Nucleus accumbens (tissue), 56 donors: ENCODE measurements at places on chromosomes 11 and 22.

DNA sequence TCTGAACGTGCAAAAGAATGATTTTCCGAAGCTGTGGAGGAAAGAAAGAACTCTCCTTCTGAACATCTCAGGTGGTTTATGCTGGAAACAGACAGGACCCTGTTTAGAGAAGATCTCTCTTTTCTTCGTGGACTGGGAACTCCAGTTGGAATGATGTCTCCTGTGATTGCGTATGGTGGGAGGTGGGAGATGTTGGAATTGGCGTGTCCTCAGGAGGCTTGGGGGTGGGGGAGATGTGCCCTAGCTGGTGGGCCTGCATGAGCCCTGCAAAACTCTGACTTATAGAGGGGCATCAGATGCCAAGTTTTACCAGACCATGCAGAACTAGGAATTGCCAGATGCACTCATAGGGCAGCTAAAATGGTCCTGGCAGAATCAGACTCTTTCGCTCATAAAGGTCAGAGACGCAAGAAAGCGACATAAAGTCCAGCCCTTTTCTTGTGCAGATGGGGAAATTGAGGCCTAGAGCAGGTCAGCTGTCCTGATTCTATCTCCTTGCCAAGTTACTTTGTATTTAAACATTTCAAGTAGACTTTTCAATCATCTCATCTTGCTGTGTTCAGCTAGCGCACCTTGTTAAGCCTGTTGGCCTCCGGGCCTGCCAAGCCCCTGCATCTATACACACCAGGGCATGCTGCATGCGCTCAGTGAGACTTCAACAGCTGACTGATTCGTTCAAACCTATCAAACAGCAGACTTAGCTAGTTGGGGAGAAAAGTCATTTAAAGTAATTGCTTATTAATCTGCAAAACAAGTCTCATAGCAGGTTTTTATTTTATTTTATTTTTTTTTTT, 34.2 kb upstream of the EHF start:
- peak; percentile 9 for DNase-seq

DNA sequence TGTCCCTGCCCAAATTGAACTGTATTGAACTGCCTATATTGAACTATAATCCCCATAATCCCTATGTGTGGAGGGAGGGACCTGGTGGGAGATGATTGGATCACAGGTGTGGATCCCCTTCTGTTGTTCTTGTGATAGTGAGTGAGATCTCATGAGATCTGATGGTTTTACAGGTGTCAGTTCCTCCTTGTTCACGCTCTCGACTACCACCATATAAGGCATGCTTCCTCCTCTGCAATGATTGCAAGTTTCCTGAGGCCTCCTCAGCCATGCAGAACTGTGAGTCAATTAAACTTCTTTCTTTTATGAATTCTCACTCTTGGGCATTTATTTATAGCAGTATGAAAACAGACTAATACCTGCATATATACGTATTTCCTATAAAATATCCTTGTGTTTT, 206.5 kb upstream of the PDGFD start:
- no peak for DNase-seq

DNA sequence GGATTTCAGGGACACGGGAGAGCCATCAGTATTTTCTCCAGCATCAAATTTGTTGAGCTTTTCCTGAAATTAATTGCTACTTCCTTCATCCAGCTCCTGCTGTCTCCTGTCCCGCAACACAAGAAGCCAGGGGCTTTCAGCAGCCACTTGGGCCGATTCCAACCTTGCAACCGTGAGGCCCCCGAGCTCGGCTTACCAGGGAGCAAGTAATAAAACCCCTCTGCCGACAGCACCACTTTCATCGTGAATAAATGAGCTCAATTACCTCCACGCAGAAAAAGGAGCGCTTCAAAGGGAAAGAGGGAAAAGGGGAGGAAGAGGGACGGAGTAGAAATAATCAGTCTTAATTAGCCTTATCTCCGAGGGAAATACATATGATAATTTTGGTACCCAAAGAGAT, 76.6 kb downstream of the CELSR1 start:
- no peak for DNase-seq

DNA sequence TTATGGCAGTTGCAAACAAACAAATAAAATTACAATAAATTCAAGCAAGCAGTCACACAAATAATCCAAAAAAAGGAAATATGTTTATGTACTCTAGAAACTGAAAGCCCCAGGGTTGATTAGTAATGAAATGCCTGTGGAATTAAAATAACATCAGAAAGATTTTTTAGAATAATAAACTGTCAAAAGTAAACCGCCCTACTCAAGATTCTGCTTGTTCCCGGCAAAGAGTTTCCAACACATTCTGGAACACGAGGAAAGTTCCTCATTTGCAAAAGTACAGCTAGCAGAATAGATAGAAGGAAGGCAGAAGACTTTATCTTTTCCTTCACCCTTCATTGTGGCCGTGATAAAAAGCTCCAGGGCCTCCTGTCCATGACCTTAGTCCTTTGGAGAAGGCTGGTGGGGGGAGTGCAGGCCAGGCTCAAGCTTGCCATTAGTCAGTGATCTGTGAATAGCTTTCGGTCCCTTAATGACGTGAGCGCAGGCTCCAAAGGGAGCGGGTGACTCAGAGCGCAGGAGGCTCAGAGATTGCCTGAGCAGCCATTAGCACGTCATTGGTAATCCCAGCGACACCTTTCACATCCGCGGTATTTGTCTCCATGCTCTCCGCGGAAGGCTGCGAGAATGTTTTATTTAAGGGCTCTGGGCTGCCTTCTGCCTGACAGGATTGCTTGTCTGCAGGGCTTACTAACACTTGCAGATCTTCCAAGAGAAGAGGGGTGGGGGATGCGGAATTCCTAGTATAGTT, 458.3 kb downstream of the METTL15 start:
- DNase-seq: peak; percentile 19

DNA sequence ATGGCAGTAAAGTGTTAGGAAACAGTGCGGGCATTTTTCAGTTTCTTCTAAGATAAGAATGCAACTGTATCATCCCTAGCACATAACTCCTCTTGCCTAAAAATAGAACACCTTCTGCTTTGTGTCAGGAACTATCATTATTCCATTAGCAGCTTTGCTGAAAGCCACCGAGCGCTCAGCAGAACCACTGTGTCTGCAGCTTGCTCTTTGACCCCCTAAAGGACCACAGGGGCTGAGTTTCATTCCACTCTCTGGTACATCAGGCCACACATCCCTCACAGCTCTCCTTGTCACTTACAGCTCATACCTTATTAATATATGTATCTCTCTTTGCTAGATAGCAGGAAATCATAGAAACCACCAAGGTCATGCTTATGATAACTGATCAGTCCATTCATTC, 360.2 kb downstream of the KCNA4 start:
- DNase-seq: no peak

DNA sequence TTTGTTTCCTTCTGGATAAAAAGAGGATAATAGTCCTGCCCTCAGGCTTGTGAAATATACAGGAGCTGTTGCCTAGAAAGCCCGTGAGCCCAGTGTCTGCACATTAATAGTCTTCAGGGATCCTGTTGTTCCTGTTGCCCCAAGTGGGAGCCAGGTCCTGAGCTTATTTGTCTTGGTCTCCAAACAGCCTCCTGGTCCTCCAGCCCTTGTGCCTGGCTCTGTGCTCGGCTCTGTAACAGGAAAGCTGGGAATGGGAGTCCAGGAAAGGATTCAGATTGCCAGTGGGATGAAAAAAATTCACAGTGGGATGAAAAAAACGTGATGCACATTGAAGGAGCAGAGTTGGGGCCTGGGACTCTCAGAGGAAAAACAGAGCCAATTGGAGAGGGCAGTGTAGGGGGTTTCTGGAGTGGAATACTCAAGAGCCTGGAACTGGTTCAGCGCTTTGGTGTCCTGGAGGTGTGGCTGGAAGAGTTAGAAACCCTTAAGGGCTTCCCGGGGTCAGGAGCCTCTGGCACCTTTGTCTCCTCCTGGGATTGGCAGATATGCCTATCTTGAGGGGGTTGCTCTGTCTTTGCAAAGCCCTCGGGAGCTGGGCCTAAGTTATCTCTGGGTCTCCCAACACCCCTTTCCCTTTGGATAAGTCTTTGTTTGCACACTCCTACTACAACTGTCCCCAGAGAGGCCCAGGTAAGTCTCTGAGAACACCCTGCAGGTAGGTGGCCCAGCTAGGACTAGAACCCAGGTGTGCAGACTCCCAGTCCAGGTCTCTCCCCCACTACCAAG, 2.3 kb upstream of the INPPL1 start:
- DNase-seq: no peak

DNA sequence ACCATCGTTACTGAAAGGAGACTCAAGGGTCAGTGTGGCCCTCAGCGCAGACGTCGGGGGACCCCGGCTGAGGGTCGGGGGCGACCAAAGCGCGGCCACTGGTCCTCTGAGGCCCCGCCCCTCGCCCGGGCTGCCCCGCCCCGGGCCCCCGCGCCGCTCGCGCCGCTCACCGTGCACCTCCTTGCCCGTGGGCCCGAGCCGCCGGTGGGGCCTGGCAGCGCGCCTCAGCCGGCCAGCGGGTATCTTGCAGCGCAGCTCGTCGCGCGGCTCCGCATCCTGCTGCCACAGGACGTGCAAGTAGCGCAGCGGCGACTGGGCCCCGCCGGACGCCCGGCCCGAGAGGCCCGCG, 419 bp downstream of the ANKRD54 start:
- peak; percentile 57 for DNase-seq
